ENCODE measurements at places on chromosomes 1 and 21.
A peak's percentile ranks its signal among the peaks of the same experiment; 100 is the strongest.

DNA sequence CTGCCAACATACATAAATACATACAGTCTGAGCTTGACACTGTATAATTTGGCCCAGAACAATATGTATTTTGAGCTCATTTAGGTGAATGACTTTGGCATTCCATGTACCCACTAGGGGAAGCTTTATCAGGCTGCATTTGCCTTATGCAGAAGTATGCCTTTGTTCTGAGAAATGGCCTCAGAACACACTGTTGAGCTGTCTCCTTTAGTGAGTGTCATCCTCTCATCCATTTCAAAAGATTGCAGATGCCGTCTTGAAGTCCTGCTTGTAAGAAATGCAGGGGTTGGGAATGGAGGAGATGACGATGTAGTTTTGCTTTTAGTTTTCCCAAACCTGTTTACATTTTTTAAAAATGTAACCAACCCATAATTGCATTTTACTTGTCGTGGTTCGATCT is 14.8 kb upstream of the NBL1 start:
- DNase-seq = no peak

- no peak for DNase-seq
Measured at GRCh38 chr1:77371396-77371795, 89.6 kb downstream of the AK5 start.

GRCh38 chr1:164567774-164568173 is 8.8 kb downstream of the PBX1 start:
- DNase-seq = no peak

GRCh38 chr1:231688989-231689388 is 62.4 kb downstream of the DISC1 start:
- no peak for DNase-seq

- no peak for DNase-seq
Measured at GRCh38 chr1:174938281-174939007, 61.3 kb upstream of the CACYBP start.

- no peak for DNase-seq
Measured at GRCh38 chr1:227058321-227058751, 118.2 kb downstream of the COQ8A start.

- DNase-seq = peak; percentile 79
Measured at GRCh38 chr1:45569962-45570581, 13.8 kb upstream of the NASP start.

DNA sequence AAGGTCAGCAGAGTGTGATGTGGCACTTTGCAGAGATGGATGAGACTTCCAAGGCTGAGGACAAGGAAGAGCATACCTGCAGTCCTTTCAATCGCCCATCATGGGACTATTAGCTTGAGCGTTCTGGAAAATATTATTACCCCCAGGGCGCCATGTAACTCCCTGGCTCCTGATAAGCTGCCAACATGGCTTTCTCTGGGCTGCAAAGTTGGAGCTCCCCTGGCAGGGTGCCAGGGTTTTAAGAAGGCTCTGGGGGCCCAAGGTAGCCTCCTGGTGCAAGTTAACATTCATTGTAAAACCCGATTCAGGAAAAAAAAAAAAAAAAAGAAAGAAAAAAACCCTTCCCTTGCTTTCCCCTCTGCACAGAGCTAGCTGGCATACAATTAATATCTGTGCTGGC is 196.7 kb downstream of the PBX1 start:
- DNase-seq = no peak

DNA sequence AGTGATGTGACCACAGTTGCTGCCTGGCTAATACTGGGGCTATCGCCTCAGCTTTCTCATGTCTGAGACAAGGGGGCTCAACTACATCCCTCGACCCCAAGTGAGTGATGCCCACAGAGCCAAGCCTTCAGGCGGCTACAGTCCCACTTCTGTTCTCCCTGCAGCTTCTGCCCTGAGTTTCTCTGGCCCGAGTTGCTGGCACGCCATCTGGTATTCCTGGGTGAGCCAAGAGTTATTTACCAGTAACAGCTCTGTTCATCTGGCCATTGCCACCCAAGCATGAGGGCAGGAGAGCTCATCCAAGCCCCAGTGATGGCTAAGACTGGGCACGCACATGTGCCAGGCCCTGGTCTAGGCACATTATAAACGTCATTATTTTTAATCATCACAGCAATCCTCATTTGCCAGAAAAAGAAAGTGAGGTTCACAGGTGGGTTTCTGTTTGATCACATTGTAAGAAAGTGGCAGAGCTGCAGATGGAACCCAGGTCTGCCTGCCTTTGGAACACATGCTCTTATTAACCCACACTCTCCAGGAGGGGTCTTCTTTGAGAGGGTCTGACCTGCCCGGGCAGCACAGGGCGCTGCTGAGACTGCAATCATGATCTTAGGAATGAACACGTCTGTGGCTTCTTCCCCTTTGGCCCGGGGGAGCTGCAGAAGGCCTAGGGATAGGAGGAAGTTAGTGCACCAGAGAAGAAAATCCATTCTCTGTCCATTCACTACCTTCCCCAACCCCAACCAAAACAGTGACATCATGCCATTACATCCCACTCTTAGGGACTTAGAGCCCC is 27.5 kb downstream of the KCND3 start:
- DNase-seq = no peak

DNA sequence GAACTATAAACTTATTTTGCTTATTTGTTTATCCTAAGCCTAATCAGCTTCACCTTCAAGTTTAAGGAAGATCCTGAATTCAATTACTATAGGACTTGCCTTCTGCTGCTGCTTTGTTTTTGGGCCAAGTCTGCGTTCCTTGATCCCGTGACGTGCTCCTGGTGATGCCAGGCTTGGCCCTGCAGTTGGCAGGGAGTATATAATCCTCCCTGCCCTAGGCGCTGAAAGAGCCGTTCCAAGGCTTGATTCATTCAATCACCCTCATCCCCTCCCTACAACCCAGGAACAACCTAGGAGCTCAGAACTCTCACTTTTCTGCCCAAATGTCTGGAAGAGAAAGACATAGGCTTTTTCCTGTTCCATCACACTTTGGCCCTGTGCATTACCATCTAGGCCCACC is 12.4 kb upstream of the LRRN2 start:
- no peak for DNase-seq

- DNase-seq = peak; percentile 54
Measured at GRCh38 chr1:167722152-167722869, 529 bp downstream of the MPZL1 start.

GRCh38 chr1:68142036-68142435 is 90.3 kb downstream of the WLS start:
- DNase-seq = no peak

Measured in WTC11 (cell line).